Right lung (tissue), 10 donors: ENCODE measurements at places on chromosomes 16 and 17. TPM values are rescaled to one million over a fixed set of nuclear protein-coding genes. Genes with fewer than 3 reads are reported as not detected.

DNA sequence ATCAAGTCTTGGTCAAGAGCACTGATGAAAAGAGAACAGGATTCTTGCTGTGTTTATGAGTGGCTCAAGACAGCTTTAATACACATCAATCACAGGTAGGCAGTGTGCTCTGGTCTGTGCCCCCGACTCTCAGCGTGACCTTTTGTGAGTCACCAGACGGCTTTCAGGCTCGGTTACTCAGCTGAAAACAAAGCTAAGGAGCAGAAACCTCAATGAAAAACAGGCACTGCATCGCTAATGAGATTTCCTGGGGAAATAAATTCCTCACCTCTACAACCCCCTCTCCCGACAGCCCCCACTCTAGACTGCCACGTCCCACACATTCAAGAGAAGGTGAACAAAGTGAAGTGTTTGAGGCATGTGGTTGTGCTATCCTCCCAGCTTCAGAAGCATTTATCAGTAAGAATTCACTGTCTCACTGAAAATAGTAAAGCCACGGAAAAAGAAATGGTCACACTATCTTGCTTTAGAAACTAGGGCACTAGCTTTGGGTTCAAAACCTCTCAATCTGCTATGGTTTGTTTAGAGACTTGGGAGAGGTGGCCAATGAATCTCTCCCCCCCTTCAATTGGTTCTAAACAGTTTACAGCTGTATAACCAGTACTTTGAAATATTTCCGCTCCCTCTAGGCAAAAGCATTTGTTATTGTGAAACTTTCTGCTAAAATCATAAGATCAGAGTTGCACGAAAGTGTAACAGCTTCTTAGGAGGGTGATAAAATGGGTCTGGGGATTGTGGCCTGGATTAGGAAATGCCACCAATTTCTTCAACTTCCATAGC is 199.5 kb upstream of the PMFBP1 start:
- DNase-seq, result no peak

RNFT1 gene
- 36.8 TPM for polyA plus RNA-seq

PEMT gene
- 28.3 TPM for polyA plus RNA-seq

- DNase-seq, result peak; percentile 66
Observed at GRCh38 chr17:39174920-39175694, 9.1 kb upstream of the ARL5C start.

GAS2L2 gene
- 2.4 TPM for polyA plus RNA-seq

DNA sequence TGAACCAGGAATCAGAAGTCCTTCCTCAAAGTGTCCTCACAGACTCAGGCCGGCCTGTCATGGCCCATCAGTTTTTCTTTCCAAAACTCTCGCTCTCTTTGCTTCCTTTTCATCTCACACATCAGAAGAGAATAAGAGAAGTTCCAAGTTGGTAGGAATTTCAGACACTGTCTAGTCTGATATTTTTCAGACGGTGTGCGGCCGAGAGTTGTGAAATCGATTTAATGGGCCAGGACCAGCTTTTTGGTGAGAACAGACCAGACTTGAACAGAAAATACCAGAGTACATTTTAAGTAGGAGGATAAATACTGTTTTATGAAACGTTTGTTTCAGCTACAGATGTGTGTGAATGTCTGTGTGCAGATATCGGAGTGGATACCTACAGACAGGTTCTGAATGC is 24.8 kb upstream of the RCVRN start:
- no peak for DNase-seq

DNA sequence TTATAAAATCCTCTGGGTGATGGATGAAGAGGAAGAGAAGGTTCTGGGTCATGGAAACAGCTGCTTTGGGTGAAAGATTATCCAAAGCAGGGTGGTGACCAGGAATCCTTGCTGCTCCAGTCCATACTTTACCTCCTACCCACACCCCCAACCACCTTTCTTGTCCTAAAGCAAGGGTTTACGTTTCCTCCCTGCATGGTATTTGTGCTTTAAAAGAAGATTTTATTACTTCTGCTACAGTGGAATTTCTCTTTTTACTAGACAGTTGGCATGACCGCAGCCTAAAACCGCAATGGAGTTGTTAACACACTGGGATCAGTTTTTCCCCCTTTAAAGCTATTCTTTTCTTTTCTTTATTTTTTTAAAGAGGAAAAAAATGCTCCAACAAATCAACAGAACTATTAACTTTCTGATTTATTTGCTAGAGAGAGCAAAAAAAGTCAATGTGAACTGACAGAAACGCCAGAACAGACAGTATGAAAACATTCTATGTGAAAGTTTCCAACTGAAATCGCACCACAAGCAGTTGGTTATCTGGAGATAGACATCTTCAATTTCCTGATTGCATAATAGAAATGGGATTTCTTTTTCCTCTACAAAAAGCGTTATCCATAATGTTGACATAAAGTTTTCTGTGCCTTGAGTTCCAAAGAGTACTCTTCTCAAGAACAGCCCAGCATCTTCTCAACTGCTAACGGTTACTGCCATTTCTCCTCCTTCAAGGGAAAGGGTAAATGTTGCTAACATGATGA is 236.0 kb downstream of the IRX3 start:
- no peak for DNase-seq

DNA sequence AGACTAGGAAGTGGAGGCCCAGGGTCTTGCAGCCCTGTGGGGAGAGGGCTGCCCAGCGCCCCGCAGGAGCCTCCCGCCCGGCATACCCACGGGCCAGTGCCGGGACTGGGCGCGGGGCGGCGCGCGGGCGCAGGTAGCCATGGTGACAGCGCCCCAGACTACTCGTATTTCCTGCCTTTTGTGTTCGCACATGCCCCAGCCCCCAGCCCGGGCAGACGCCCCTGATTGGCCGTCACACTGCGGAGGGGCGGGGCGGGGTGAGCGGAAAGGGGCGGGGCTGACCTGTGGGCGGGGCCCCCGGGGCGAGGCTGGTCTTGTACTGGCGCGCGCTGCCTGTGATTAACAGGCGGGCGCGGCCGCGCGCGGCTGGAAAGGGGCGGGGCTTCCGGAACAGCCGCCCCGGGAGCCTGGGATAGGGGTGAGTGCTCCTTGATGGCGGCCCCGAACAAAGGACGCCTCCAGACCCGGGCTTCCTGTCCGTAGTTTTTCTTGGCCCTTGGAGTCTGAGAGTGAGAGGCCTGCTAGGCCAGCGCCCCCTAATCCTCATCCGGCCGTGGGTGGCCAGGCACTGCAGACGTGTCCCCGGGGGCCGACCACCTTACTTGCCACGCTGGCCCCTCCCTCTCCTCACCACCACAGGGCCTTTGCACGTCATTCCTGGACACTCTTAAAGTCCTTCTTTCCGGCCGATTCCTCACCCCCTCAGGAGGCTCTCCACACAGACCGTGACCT is 71.0 kb downstream of the RAI1 start:
- peak; percentile 89 for DNase-seq

- no peak for DNase-seq
Observed at GRCh38 chr16:84967828-84968227, 43.5 kb downstream of the ZDHHC7 start.

- no peak for DNase-seq
Observed at GRCh38 chr16:53864819-53865493, 161.0 kb downstream of the FTO start.

NAGS gene
- polyA plus RNA-seq, result 4.2 TPM

GRCh38 chr16:26863931-26864330 is 202.8 kb upstream of the C16orf82 start:
- DNase-seq, result no peak

DNA sequence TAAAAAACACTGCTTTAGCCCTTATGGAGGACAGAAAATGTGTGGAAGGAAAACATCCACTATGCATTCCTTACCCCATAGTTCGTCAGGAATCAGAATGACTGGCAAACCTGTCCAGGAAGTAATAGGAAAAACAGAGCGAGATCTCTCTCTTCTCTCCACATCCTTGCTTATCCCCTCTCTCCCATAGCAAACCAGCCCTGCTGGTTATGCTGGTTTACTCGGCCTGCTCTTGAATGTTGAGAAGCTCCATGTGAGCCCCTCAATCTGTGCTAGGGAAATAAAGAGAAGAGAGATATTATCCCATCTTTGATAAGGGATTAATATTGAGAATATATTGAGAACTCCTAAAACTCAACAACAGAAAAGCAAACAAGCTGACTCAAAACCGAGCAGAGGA is 402.8 kb upstream of the RBFOX1 start:
- DNase-seq, result no peak

CENPN gene
- polyA plus RNA-seq, result 22.0 TPM

TMEM235 gene
- 0.16 TPM for polyA plus RNA-seq

MRPL28 gene
- 44.1 TPM for polyA plus RNA-seq

DNA sequence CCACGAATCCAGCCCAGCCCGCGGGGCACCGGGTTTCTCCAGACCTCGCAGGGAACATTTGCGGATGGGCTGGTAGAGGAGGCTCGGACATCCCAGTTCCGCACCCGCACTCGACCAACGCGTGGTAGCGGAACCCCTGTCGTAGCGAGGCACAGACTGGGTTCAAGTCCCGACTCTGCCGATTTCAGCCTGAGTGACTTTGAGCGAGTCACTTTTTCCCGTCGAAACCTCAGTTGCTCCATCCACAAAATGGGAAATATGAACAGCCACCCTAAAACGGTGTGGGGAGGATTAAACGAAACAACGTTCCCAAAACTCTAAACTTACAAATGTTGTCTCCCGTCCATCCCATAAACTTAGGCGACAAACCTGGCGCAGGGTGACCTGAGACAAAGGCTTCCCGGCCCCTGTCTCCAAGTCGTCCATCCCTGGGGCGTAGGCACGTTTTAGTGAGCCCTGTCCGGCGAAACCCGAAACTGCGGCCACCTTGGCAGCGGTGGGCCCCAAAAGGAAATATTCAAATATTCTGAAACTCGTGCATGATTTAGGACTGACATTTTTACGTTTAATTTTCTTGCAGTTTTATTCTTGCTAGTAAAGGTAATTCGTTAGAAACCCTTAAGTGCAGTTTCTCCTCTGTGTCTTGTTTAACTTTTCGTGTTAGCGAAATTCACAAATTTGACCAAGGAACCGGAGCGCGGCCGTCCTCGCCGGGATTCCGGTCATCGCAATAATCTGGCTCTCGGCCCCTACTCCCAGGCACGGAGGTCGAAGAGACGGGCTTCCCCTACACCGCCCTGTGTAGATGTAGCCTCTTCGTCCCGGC is 1.9 kb upstream of the MLLT6 start:
- no peak for DNase-seq

- no peak for DNase-seq
Observed at GRCh38 chr16:35506898-35507194, 2047.4 kb downstream of the TP53TG3F start.

GJC1 gene
- polyA plus RNA-seq, result 38.7 TPM

- DNase-seq, result no peak
Observed at GRCh38 chr16:23508589-23509440, 1.5 kb downstream of the GGA2 start.

GRCh38 chr17:19641687-19642372 is 6.7 kb upstream of the ALDH3A2 start:
- no peak for DNase-seq

GRCh38 chr16:31329671-31330552 is 25.1 kb upstream of the ITGAX start:
- no peak for DNase-seq

DNA sequence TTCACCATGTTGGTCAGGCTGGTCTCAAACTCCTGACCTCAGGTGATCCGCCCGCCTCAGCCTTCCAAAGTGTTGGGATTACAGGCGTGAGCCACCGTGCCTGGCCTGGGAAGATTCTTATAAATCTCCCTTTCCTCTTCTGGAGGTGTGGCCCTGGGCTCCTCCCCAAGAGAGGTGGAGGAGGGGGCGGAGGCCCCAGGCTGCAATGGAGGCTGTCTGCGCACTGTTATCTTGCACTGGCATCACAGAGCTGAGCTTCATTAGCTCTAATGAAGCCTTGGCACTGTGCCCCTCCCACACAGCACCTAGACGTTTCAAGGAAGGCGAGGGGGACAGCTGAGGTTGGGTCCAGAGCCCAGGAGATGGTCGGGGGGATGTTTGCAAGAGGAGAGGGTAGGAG is 7.5 kb downstream of the ARHGAP23 start:
- DNase-seq, result no peak

- DNase-seq, result no peak
Observed at GRCh38 chr17:9906616-9907015, 1.5 kb upstream of the RCVRN start.

DNA sequence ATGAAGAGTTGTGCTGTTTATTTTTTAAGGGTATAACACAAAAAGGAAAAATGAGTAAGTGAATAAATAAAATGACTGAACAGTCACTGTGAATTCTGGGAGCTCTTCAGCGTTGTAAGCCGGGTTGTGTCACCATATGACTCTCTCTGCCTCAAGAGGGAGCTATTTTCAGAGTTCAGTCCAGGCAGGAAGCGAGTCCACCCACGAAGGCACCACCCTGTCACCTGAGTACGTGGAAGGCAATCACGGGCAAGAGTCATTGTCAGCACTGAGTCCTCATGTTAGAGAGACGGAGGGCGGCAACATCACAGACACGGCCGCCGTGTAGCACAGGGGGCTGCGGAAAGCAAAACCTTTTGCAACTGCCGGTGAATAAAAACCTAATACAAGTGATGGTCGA is 227.6 kb downstream of the UTP18 start:
- DNase-seq, result no peak

DNA sequence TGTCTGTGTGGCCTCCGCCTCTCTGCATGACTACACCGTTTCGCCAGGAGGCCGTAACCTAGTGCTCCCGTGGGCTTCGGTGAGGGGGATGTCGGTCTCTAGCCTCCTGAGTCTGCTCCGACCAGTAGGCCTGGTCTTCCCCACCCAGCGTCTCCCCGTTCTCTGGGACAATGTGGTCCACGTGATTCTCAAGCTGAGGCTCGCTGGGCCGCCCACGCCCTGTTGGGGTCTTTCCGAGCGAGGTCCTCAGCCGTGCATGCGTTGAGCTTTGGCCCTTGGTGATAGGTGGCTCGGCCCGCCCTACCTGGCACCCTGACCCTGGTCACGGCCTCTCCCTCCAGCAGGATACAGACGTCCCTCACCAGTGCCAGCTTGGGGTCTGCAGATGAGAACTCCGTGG is 30.9 kb downstream of the TSC2 start:
- no peak for DNase-seq

LASP1 gene
- 132 TPM for polyA plus RNA-seq

GRCh38 chr16:85552980-85553435 is 60.1 kb upstream of the GSE1 start:
- DNase-seq, result no peak

- DNase-seq, result no peak
Observed at GRCh38 chr17:45869676-45870341, 24.5 kb upstream of the MAPT start.

PITPNM3 gene
- 3.4 TPM for polyA plus RNA-seq

RASD1 gene
- 3.4 TPM for polyA plus RNA-seq

- no peak for DNase-seq
Observed at GRCh38 chr16:84062734-84063640, 20.4 kb upstream of the SLC38A8 start.

DNA sequence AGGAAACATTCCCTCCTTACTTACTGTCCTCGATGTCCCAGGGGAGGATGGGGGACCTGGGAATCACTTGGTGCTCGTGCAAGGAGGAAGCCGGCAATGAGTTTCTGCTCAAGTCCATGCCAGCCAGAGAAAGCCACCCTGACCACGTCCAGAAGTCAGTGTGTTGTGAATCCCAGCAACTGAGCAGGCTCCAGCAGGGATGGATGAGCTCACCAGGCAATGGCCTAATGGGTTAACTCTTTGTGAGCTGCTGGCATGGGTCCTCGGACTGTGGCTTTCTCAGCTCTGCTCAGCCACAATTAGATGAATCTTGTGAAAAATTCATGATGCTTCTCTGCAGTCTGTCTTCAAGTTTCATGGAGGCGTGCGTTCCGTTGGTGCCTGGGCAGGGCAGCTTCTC is at the start of gene PIRT:
PIRT (minus strand) TSS at position 167 of the 400 bp plus-strand sequence. CDS start 12,442 bp downstream, outside the sequence.
- DNase-seq, result no peak

- DNase-seq, result no peak
Observed at GRCh38 chr17:66494023-66494803, 191.8 kb downstream of the PRKCA start.

- DNase-seq, result no peak
Observed at GRCh38 chr17:73338566-73339197, 26.9 kb upstream of the CDC42EP4 start.

ITGAD gene
- polyA plus RNA-seq, result not detected

GRCh38 chr17:63442549-63443035 is 3.5 kb downstream of the CYB561 start:
- no peak for DNase-seq
